Suprapubic skin (tissue), 4 donors: ENCODE measurements at places on chromosomes 5 and 9.

GRCh38 chr5:93381057-93381456, 200.0 kb downstream of the NR2F1-AS1 start:
- H3K4me3 ChIP-seq: no peak overlapping the region
- no peaks in the 10 kb centered on the region for H3K36me3 ChIP-seq
- DNase-seq: no peak

GRCh38 chr5:179153341-179153901, 93.2 kb downstream of the ZNF354C start:
- H3K36me3 ChIP-seq: peaks cover 7% of the 10 kb centered on the region
- no peak overlapping the region for H3K27ac ChIP-seq
- no peak overlapping the region for H3K4me3 ChIP-seq

DNA sequence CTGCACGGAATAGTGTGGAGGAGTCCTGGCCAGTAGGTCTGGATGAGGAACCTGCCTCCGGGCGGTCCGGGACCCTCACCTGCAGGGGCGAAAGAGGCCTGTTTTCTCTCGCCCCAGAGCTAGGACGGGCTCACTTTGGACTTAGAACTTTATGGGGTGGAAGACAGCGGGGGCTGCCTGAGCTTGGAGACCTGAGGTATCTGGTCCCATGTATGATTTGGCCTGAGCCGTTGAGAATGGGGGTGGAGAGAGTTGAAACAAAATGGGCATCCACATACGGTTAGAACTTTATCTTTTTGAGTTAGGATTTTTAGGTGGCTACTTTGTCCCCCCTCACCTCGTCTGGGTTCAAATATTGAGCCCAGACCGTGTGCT, 681 bp upstream of the ETF1 start:
- H3K27me3 ChIP-seq: no peaks in the 10 kb centered on the region
- DNase-seq: no peak
- no peaks in the 10 kb centered on the region for H3K36me3 ChIP-seq
- peak overlapping the region; percentile 98 for H3K4me3 ChIP-seq
- H3K27ac ChIP-seq: peak overlapping the region; percentile 100

GRCh38 chr9:100222674-100223073, 123.6 kb downstream of the INVS start:
- H3K27me3 ChIP-seq: no peaks in the 10 kb centered on the region
- no peak overlapping the region for H3K27ac ChIP-seq
- DNase-seq: no peak
- H3K4me3 ChIP-seq: no peak overlapping the region
- peaks cover 3% of the 10 kb centered on the region for H3K4me1 ChIP-seq

- no peaks in the 10 kb centered on the region for H3K4me1 ChIP-seq
- no peak for DNase-seq
Measured at GRCh38 chr9:115604831-115605483, 487.0 kb upstream of the TNC start.

DNA sequence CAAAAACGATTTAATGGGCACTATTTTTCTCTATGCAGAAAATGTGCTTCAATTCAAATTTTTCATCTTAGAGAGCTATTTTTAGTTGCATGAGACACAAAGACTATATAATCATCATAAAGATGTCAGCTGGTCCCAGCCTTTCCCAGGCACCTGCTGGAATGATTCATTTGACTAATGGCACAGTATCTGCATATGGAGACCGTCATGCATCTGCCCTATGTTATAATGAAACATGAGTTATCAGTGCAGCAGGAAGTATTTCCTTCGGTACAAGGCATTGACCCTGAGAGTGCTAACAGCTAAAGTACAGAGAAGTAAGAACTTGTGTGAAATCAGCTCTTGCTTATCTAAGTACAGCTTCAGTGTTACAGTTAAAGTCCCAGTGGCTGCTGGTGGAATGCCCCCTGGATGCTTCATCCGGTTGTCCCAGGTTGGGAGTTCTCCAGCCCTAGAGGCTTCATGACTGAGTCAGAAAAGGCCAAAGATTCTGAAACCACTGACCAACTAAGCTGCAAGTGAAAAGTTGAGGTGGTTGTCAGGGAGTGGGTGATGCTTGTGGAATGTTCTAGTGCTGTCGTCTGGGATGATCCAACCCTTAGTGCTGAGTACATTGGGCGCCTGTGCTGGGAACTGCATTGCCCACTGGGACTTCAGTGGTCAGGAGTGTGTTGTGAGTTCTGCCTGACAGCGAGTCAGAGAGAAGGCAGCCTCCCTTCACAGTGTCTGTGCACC, 57.2 kb downstream of the MTRR start:
- H3K27me3 ChIP-seq: peaks cover 3% of the 10 kb centered on the region
- no peak overlapping the region for H3K27ac ChIP-seq
- H3K36me3 ChIP-seq: no peaks in the 10 kb centered on the region
- no peaks in the 10 kb centered on the region for H3K4me1 ChIP-seq

DNA sequence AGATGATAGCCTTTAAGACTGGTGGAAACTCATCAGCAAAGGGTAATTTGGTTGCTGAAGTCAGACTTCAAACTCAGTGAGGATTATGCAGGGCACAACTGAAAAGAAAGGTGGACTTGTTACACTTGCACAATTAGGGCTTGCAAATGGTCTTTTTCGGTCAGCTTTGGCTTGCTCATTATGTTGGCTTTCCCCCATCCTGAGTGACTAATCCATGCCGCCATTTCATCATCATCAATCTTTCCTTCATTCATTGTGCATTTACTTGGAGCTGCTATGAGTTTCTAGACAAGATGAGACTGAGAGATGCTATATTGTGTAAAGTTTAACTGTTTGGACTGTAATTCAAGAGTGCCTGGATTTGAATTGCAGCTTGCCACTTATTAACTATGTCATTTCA, 134.8 kb upstream of the PPP1R2B start:
- no peak overlapping the region for H3K4me3 ChIP-seq
- no peaks in the 10 kb centered on the region for H3K36me3 ChIP-seq
- no peaks in the 10 kb centered on the region for H3K27me3 ChIP-seq

DNA sequence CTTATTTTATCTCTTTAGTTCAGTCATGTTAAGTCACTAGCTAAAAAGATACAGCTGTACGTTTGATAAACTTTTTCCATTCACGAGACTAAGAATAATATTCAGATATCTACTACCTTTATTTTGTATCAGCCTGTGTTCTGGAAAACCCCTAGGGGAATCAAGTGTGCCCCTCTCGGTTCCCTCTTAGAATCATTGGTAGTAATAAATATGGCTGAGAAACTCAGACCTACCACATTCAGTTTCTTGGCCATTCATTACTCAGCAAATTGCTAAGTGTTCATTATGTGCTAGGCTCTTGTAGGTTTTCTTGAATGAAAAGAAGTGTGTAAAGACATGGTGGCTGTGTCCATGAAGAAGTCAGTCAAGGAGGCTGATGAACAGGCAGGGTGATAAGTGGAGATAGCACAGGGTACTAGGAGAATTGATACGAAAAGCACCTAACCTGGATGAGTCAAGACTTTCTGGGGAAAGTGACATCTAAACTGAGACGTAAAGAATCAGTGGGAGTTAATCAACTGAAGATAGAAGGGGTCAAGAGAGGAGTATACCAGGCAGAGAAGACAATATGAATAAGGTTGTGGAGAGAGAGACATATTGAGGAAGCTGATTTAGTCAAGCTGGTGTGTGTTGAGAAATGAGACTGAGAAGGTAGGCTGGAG, 86.2 kb downstream of the CSNK1G3 start:
- no peak for DNase-seq
- no peaks in the 10 kb centered on the region for H3K4me1 ChIP-seq
- no peak overlapping the region for H3K27ac ChIP-seq
- H3K4me3 ChIP-seq: no peak overlapping the region
- peaks cover 11% of the 10 kb centered on the region for H3K36me3 ChIP-seq

GRCh38 chr5:67092535-67092934, 104.1 kb downstream of the CD180 start:
- H3K4me1 ChIP-seq: peaks cover 57% of the 10 kb centered on the region
- no peak overlapping the region for H3K4me3 ChIP-seq
- no peaks in the 10 kb centered on the region for H3K27me3 ChIP-seq
- no peaks in the 10 kb centered on the region for H3K36me3 ChIP-seq

DNA sequence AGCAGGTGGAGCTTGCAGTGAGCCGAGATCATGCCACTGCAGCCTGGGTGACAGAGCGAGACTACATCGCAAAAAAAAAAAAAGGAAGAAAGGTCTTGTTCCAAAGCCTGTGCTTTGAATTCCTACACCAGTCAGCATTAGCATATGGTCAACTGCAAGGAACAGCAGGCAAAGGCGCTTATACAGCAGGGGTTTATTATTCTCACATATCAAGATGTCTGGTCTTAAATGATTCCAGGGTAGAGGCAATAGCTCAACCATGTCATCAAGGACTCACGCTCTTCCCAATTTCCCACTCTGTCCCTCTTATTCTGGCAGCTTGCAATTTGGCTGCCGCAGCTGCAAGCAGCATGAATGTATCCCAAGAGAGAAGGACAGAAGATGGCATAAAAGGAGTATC, 28.6 kb upstream of the HRH2 start:
- no peak overlapping the region for H3K27ac ChIP-seq
- H3K36me3 ChIP-seq: no peaks in the 10 kb centered on the region
- no peaks in the 10 kb centered on the region for H3K27me3 ChIP-seq
- no peak for DNase-seq
- no peak overlapping the region for H3K4me3 ChIP-seq
- H3K4me1 ChIP-seq: no peaks in the 10 kb centered on the region

GRCh38 chr5:72485430-72485974, 21.7 kb downstream of the ZNF366 start:
- peaks cover 7% of the 10 kb centered on the region for H3K4me1 ChIP-seq
- H3K36me3 ChIP-seq: no peaks in the 10 kb centered on the region
- H3K27me3 ChIP-seq: no peaks in the 10 kb centered on the region
- no peak for DNase-seq
- no peak overlapping the region for H3K4me3 ChIP-seq

GRCh38 chr5:64768358-64769312, at the start of the genes CWC27 and SREK1IP1:
Gene CWC27, plus strand, starts transcription at chr5:64768930. Its CDS starts 217 bp downstream, at chr5:64769147.
Gene SREK1IP1, minus strand, starts transcription at chr5:64768691. Its CDS starts 174 bp downstream, at chr5:64768517.
- peaks cover 48% of the 10 kb centered on the region for H3K4me1 ChIP-seq
- DNase-seq: peak; percentile 87
- peak within 1 kb of the TSS; percentile 84 for H3K27ac ChIP-seq
- H3K4me3 ChIP-seq: peak within 1 kb of the TSS; percentile 81
- peaks cover 8% of the 10 kb centered on the region for H3K36me3 ChIP-seq

DNA sequence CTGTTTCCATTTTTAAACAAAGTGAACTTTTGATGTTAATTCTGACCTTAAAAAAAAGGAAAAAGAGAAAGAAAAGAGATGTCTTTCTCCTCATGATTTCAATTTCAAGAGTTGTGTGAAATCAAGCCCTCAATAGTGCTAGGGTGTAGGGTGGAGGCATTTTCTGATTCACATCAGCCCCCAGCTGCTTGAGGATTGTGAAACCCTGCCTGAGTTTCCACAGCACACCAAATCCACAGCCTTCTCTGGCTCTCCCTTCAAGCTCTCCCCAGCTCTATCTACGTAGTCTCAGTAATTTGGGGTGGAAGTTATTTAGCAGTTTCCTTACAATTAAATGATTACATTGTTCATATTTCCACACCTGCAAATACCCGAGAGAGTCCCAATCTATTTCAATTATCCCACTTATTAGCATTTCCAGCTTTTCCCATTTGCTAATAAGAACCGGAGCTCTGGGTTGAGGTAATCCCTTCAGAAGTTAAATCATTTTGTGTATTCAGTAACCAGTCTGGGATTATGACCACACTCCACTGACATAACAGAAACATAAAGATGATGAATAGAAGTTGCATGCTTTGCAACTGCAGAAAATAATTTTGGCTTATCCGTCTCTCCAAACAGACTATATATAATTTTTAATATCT, 54.9 kb downstream of the MTX3 start:
- H3K4me1 ChIP-seq: no peaks in the 10 kb centered on the region
- H3K36me3 ChIP-seq: no peaks in the 10 kb centered on the region
- no peak for DNase-seq
- H3K27ac ChIP-seq: no peak overlapping the region
- H3K27me3 ChIP-seq: no peaks in the 10 kb centered on the region

DNA sequence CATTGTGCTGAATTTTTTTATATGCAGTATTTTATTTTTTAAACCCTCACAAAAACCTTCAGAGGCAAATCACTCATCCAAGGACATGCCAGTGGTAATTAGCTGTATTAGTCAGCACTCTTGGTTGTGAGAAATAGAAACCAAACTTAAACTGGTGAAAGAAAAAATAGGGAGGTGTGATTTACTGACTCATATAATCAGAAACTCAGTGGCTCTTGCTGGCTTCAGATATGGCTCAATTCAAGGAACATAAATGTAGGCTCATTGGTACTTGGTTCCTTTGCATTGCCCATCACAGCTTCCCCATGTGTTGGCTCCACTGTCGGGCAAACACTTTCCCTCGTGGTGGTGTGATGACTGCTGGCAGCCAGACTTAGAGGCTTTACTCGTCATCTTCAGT, 497.2 kb downstream of the MAT2B start:
- no peak for DNase-seq
- no peak overlapping the region for H3K4me3 ChIP-seq
- no peaks in the 10 kb centered on the region for H3K4me1 ChIP-seq
- no peaks in the 10 kb centered on the region for H3K27me3 ChIP-seq

DNA sequence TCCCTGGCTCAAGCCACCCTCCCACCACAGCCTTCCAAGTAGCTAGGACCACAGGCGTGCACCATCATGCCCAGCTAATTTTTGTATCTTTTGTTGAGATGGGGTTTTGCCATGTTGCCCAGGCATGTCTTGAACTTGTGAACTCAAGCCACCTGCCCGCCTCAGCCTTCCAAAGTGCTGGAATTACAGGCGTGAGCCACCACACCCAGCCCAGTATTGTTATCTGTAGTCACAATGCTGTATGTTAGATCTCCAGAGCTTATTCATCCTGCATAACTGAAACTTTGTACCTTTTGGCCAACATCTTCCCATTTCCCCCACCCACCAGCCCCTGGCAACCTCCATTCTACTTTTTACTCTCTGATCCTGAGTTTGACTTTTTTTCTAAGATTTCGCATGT, 37.5 kb downstream of the CREBRF start:
- H3K4me1 ChIP-seq: peaks cover 27% of the 10 kb centered on the region
- no peak overlapping the region for H3K27ac ChIP-seq
- no peak overlapping the region for H3K4me3 ChIP-seq
- DNase-seq: no peak
- H3K36me3 ChIP-seq: peaks cover 19% of the 10 kb centered on the region
- H3K27me3 ChIP-seq: no peaks in the 10 kb centered on the region

GRCh38 chr5:2538169-2538568, 213.3 kb downstream of the IRX2 start:
- no peak overlapping the region for H3K27ac ChIP-seq
- DNase-seq: peak; percentile 44
- no peaks in the 10 kb centered on the region for H3K27me3 ChIP-seq
- H3K4me1 ChIP-seq: no peaks in the 10 kb centered on the region
- no peak overlapping the region for H3K4me3 ChIP-seq

GRCh38 chr5:135705941-135706466, 127.2 kb upstream of the CXCL14 start:
- H3K27me3 ChIP-seq: no peaks in the 10 kb centered on the region
- H3K36me3 ChIP-seq: no peaks in the 10 kb centered on the region
- no peak for DNase-seq
- peak overlapping the region; percentile 55 for H3K27ac ChIP-seq

DNA sequence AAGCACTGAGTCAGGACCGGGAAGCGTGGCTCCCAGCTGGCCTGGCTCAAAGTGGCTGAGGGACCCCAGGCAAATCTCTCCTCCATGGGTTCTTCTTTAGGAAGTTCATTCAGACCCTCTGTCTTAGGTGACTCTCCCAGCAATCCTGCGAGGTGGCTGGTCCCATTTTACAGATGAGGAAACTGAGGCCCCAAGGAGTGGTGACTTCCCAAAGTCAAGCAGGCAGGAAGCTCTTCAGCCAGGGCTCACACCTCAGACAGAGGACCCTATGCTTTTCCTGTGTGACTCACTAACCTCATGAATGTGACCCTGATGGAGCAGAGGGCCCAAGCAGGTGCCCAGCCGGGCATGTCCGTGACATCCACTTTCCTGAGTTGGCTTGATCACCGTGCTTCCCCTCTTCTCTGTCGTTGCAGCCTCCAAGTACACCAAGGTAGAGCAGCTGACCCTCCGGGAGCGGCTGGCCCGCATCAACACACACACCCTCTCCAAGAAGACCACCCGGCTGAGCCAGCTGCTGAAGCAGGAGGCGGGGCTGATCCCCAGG, 36.5 kb downstream of the ARHGEF37 start:
- no peak overlapping the region for H3K4me3 ChIP-seq
- no peak for DNase-seq
- H3K27me3 ChIP-seq: no peaks in the 10 kb centered on the region
- H3K36me3 ChIP-seq: peaks cover 47% of the 10 kb centered on the region
- peaks cover 41% of the 10 kb centered on the region for H3K4me1 ChIP-seq
